ENCODE measurements at places on chromosomes 3 and 15.

DNA sequence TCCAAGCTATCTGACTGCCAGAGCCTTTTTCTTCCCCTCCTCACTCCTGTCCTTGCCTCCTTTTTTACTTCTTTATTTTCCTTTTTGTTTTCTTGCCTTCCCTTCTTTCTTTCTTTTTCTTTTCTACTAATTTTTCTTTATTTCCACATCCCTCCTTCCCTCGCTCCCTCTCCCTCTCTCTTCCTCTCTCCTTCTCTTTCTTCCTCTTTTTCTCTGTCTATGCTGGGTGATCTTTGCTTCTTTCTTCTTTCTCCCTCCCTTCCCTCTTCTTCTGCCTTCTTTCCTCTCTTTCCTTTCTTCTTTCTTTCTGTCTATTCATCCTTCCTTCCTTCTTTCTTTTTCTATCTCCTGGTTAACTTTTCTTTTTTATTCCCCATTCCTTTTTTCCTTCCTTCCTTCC, 564.8 kb downstream of the NSUN3 start:
- DNase-seq: no peak

DNA sequence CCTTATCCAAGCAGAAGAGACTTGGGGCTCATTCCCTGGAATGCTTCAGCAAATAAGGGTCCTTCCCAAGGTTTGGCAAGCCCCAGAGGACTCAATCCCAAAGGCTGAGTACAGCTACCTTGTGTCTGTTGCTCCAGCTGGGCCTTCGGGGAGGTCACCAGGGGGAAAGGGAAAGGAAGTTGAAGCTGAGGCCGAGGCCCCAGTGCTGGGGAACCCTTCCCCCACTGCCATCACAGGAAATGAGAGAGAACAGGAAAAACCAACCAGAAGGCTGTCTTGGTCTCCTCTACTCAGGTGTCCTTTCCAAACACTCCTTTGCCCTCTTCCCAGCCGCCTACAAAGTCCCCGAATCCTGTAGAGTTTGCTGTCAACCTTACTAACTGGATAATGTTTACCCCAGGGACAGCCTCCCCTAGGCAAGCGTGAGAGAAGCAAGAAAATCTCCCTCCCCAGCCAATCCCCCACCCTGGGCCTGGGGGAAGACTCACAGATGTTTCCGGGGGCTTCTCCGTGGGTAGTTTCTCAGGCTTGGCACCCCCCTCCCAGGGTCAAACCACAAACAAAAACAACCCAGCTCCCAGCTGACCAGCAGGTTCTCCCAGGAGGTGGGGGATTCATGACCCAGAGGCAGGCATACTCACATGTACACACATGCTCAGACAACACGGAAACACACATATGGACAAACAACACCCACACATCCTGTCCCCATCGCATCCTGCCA, 5.5 kb downstream of the CSRNP1 start:
- peak; percentile 58 for DNase-seq

DNA sequence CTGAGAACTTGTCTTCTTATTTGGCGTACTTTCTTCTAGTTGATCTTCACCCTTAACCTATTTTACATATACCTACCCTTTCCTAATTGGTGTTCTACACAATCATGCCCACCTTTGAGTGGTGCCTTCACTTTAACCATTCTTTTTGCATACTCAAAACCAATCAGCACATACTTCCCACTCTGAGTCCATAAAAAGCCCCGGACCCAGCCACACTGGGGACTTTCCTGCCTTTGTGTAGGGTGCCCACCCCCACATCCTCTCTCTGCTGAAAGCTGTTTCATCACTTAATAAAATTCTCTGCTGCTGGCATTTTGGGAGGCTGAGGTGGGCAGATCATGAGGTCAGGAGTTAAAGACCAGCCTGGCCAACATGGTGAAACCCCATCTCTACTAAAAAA, 15.9 kb upstream of the CHST2 start:
- no peak for DNase-seq

DNA sequence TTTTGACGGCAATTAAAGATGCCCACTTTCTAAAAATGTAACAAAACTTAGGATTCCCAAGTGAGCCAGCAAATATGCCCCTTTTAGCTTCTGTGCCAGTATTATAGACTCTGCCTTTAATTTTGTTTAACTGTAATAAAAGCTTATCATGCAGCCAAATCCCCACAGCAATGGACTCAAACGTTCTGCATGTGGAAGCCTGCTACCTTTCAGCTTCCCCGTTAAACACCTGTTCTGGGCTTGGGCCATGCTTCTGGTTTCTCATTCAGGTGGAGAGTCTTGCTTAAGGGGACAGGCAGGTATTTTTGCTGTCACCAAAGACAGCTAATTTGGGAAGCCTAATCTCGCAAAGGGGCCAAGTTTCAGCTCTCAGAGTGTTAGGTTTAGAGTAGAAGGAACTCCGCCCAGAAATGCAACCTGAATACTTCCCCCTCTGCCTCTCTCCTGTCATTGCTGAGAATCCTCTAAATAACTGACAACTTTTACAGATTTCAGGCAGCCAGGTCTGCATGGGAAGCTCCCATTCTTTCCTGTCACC, 399.4 kb upstream of the ATP11B start:
- no peak for DNase-seq

DNA sequence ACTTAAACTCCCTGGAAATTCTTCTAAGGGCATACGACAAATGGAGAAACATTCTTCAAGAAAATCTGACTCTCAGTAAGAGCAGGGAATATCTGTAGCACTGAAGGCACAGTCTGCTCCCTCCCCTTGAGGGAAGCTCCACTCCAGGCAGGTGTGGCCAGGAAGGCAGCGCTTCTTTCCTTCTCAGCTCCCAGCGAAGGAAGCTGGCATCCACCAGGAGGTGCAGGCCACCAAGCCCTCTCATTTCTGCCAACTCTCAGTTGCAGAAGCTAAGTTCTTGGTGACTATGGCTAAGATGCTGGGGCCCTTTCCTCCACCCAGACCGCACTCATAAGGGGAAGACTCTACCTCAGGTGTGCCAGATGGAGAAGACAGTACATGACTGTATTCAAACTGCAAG, 37.7 kb upstream of the SLC41A3 start:
- DNase-seq: no peak

DNA sequence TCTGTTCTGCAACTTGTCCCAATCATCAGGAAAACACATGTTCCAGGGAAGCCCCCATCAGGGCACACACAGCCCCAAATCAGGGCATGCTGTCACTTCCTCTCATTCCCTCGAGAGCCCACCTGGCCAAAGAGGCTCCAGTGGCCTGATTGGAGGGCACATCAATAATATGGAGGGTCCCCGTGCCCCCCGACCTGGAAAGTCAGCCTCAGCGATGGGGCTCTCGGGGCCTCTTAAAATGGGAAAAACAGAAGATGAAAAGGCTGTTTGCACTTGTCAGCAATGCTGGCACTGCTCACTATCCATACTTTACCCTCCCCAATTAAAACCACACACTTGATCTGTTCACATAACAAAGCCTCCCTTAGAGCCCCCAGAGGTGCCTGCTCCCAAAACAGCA, 172.9 kb upstream of the NSMCE3 start:
- no peak for DNase-seq

GRCh38 chr3:129481766-129482332, 41.8 kb downstream of the IFT122 start:
- no peak for DNase-seq

DNA sequence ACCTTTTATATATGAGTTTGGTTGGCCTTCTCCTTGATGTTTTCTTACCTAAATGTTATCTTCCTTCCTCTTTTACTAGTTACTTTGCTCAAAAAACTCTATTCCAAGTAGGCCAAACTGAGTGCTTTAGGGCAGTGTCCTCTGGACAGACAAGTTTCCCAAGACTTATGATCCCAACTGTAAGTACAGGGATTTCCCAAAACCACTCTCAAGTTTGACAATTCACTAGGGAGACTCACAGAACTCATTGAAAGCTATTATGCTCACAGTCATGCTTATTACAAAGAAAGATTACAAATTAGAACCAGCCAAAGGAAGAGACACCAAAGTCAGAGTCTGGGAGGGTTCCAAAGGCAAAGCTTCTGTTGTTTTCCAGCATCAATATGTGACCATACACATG, 534.2 kb upstream of the ALCAM start:
- DNase-seq: no peak

DNA sequence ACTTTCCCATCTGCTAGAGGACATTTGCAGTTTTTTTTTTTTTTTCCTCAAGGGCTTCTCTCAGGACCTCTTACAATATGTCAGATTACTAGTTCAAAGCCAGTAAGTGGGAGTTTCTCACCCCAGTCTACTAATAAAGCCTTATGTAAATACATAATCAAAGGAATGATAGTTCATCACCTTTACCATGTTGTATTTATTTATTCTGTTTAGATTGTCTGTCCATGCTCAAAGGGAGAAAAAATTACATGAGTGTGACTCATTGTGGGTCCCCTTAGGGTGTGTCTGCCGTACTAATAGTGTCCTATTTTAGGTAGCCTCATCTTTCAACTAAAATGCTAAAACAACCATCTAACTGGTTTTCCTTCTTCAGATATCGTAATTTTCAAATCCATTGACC, 917.6 kb downstream of the EPHA3 start:
- DNase-seq: no peak

DNA sequence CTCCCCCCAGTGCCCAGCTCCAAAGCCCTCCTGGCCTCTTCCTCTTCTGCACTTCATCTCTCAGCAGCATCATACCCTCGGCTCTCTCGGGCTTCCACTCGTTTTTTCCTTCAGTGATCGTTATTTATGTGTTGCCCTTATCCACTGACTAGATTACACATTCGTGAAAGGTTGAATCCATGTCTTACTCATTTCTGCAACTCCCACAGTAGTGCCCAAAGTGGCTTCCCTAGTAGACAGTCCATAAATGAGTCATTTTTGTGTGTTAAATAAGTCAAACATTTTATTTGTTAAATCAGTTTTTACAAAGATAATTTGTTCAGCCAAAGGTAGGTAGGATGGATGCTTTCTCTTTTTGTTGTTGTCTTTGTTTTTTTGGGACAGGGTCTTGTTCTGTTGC, 87.4 kb downstream of the CRTC3 start:
- no peak for DNase-seq

- DNase-seq: no peak
These were observed 37.7 kb upstream of the HES1 start for GRCh38 chr3:194098081-194098842.

GRCh38 chr15:74584779-74585178, 30.9 kb upstream of the CLK3 start:
- DNase-seq: no peak

GRCh38 chr3:66592927-66593625, 92.3 kb upstream of the LRIG1 start:
- no peak for DNase-seq

- DNase-seq: no peak
These were observed 157.9 kb upstream of the BHLHE40 start for GRCh38 chr3:4821338-4821737.

GRCh38 chr3:73046195-73046594, 15.3 kb upstream of the EBLN2 start:
- no peak for DNase-seq

GRCh38 chr3:36677331-36678007, 86.9 kb downstream of the DCLK3 start:
- no peak for DNase-seq

GRCh38 chr3:141343865-141344271, 24.4 kb upstream of the ZBTB38 start:
- DNase-seq: no peak

DNA sequence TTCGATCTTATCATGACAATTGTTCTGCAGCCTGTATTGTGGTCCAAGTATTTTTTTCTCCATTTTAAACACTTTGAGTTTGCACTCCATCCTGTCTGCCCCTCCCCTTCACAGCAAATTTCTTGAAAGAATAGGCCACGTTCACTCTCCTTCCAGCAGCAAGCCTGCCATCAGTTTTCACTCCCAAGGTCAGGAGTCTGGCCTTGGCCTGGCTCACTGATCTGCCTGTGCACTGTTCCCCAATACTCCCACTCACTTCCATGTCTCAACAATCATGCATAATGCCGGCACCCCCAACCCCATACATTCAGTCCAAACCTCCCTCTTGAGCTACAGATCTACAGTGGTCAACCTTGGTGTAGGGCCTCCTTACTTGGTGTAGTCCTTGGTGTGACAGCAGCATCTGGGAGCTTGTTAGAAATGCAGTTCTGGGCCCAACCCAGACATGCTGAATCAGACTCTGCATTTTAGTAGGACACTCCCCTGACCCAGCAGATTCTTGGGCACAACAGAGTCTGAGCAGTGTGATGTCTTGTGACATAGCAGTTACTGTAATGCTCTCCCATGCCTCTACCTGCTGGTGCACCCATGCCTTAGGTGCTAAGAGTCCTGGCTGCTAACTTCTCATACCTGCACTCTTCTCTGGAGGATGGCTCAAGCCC, 58.3 kb upstream of the XCR1 start:
- DNase-seq: no peak

DNA sequence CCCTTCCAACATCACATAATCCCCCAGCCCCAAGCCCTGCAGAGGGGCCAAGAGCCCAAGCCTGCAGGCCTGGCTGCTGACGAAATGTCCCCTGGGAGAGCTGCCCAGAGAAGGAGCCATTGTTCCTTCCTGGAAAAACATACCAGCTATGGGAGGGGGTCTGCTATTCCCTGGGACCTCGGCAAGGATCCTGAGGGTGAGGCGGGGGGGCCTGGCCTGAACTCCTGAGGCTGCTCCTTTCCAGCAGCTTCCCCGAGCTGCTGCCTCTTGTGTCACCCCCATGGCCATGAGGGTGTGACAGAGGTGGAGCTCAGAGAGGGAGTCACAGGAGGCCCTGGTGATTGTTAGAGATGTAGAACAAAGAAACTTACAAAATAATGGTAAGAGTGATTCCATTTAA, 12.9 kb downstream of the LOXL1 start:
- no peak for DNase-seq

DNA sequence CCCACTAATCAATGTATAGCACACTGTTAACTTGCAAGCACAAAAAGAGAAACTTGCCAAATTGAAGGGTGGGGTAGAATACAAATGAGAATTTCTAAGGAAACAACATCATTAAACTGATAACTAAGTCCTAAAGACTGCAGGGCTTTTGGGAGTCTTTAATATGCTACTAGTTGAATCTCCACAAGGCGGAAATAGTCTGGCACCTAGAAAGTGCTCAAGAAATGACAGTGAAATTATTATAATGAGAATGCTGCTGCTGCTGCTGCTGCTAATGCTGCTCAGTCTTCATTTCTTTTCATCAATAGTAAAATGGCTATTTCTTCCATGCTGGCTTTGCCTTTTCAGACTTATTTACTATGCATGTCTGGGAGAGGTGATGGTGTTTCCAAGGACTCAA, 91.8 kb downstream of the BTD start:
- no peak for DNase-seq

- DNase-seq: no peak
These were observed 674.0 kb downstream of the OTOL1 start for GRCh38 chr3:162170581-162170980.

- DNase-seq: no peak
These were observed 57.8 kb upstream of the KY start for GRCh38 chr3:134708671-134709070.

DNA sequence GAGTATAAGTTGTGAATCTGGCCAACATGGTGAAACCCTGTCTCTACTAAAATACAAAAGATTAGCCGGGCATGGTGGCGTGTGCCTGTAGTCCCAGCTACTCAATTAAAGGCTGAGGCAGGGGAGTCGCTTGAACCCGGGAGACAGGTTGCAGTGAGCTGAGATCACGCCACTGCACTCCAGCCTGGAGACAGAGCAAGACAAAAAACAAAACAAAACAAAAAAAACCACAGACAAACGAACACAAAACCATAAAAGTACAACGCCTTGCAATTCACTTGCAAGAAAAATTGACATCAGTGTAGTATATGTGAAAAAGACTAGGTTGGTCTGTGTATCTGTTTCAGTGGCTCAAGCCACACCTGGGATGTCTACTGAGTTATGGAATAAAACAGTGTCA, 29.9 kb upstream of the CCDC80 start:
- no peak for DNase-seq
